Fibroblast of gingiva (primary cell): ENCODE measurements at places on chromosomes 13 and 19.

DNA sequence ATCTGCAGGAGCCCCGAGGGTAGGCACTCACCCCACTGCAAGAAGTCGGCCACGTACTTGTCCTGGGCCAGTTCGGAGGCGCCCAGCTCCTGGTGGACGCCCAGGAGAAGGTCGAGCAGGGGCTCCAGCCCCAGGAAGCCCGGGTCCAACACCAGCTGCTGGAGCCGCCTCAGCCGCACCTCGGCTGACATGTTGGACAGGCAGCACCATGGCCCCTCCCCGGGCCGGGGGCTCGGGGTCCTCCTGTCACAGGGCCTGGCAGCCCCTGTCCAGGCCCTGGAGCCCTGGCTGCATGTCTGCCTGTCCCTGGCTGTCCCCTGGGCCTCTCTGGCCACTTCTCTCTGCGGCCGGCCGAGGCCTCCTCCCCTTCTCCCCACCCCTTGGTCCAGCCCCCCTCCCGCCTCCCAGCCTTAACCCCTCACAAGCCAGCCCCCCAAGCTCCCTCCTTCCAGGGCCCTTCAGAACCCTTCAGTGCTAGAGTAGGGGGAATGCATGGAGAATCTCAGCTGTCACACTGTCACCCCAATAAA is at the start of gene DMPK:
DMPK (minus strand) TSS at position 329 of the 530 bp plus-strand sequence; CDS start at position 191, 138 bp downstream.
- peak; percentile 54 for DNase-seq

GRCh38 chr19:44737238-44738071 is 11.1 kb upstream of the BCL3 start:
- peak; percentile 62 for DNase-seq

GRCh38 chr13:88472316-88472715 is 801.1 kb downstream of the SLITRK5 start:
- DNase-seq: no peak

GRCh38 chr13:42681326-42682100 is 99.9 kb upstream of the FAM216B start:
- DNase-seq: no peak

DNA sequence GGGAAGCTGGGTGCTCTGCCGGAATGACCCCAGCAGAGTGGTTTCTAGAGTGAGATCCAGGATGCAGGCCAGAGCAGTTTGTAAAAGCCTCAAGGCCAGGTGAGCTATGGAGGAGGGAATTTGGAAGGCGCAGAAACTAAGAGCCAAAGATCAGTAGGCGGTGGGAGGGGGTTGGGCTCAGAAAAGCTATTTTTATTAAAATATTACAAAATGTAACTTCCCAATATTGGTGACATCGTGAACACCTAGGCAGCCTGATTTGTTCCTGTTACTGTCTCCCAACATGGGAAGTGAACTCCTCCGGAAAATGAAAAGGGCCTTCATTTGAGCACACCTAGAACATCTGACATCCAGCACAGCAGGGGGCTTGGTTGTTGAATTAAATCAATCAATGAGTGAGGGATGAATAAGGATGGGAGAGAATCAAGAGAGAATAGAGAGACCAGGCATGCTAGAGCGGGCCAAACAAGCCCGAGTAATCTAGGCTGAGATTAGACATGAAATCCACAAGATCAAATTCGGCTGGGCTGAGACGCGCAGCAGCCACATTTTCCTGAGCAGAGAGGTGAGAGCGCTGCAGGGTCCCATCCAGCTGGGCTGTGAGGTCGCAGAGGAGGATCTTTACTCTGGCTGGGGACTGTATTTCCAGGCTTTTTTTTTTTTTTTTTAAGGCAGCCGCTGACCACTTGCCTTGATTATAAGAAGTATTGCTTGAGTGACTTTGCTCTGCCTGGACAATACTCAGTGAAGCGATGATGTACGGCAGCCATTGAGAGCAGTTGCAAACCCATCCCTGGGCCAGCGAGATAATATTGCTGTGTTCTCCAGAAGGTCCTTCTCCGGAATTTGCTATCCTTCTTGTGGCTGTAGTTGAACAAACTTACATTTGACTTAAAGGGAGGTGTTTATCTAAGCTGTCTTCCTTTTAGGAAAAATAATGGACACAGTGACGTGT is 178.0 kb upstream of the KL start:
- no peak for DNase-seq

DNA sequence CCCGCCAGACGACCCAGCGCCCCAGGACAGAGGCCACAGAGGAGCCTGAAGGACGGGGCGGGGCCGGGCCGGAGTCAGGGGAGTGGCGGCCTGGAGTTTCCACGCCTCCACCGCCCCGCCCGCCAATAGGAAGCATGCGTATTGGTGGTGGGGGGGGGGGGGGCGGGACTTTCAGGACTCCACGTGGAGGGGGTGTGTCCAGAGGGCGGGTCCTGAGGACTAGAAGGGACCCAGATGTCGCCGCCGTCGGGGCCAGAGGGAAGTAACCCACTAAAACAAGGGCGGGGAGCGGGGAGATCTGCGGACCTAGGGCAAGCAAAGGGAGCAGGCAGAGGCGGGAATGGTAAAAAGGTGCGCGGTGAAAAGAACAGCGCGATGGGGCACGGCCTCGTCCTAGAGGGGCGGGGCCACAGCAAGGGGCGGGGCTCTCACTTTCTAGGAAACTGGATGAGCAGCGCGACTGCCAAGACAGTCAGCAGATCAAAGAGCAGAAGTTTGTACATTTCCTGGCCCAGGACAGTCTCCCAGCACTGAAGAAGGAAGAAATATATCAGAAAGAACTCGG is 2.8 kb upstream of the LENG1 start:
- peak; percentile 51 for DNase-seq

GRCh38 chr13:75993241-75993640 is 357.1 kb downstream of the LMO7 start:
- no peak for DNase-seq

DNA sequence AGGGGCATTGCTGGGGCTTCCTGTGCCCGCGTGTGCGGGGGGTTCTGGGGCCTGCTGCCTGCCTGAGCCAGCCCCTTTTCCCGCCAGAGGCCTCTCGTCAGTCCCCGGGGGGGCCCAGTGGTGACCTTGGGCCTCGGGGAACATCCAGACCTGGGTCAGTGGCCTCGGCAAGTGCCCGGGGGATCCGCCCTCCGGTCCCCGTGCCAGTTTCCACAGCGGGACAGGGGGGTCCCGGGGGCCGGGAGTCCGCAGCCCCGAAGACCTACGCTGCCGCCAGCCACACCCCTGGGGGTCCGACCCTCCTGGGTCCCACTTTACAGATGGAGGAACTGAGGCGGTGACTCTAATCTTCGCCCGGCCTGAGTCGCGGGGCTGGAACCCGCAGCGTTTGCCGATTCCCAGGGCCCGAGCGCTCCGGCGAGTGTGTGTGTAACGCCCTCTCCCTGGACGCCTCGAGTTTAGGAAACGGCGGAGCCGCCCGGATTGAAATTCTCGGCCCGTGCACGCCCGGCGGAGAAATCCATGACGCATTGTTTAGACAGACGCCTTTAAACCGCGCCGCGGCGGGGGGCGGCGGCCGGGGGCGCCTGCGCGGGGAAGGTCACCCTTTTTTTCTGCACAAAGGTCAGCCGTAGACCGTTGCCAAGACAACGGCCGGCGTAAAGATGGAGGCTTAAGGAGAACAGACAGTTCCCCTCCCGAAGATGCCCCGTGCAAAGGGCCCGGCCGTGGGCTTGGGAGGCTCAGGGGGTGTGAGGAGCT is 39.3 kb downstream of the EFNA2 start:
- DNase-seq: peak; percentile 76

- no peak for DNase-seq
Measured at GRCh38 chr19:1082928-1083816, 12.0 kb downstream of the POLR2E start.

- peak; percentile 79 for DNase-seq
Measured at GRCh38 chr19:2050991-2051772, at the start of gene MKNK2. TSS of gene MKNK2 (minus strand) at chr19:2051244. CDS start at chr19:2050851, 393 bp downstream.

GRCh38 chr13:102901056-102901455 is 55.2 kb downstream of the ERCC5 start:
- no peak for DNase-seq

DNA sequence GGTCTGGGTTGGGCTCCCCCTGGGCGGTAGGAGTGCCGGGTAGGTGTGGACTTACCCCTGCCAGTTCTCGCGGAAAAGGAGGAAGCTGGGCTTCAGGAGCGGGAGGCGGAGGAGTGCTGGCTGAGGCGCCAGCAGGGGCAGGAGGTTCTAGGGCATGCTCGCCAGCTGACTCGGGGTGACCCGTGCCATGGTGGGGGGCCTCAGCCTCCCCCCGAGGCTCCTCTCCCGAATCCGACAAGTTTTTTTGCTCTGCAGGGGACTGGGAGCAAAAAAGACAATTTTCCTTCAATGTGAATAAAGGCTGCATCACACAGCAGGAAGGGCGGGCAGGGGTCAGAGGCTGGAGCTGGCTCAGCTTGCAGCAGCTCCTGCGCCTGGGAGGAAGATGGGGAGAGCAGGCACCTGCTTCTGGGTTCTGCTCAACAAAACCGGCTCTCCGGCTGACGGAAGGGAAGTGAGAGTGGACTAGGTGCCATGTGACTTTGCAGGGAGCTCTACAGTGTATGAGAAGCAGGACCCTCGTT is 26.5 kb downstream of the RANBP3 start:
- no peak for DNase-seq

GRCh38 chr13:49098771-49099512 is 121.2 kb upstream of the MLNR start:
- peak; percentile 29 for DNase-seq

GRCh38 chr13:97798171-97798821 is 155.2 kb upstream of the IPO5 start:
- DNase-seq: peak; percentile 54

DNA sequence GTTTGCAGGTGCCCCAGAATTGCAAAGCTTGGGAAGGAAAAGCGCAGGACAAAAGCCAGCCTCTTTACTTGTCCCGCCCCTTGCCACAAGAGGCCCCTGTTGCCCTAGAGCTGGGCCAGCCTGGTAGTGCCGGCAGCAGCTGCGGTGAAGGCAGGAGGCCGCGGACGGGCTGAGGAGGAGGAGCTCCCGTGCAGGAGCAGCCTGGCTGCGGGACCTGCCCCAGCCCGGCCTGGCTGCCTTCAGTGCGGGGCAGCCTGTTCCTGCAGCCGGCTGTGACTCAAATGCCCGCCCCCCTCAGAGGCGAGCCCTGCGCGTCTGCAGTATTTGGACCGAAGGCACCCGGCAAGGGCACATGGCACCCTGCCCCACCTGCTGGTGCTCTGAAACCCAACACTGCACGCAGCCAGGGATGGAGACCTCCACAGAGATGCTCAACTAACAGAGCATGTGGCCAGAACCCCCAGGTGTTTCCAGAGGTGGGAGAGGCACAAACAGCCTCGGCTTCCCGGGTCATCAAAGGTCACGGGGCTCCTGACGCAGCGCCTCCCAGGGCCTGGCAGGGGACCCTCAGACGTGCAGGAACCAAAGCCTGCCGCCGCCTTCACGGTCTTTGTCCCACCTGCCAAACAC is 29.7 kb downstream of the NAXD start:
- DNase-seq: peak; percentile 77

DNA sequence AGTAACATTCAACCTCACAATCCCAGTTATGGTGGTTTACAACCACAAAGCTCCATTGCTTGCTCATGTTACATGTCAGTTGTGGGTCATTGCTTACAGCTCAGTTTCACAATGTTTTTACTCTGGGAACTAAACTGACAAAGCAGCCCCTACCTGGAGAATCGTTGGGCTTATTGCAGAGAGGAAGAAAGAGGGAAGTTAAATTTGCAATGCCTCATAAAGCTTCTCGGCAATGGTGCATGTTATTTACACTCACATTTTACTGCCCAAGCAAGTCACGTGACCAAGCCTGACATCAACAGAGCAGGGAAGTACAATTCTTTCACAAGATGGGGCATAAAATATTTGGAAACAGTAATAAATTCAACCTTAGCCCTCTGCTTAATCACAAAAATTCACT is 441.6 kb downstream of the TDRD3 start:
- no peak for DNase-seq

DNA sequence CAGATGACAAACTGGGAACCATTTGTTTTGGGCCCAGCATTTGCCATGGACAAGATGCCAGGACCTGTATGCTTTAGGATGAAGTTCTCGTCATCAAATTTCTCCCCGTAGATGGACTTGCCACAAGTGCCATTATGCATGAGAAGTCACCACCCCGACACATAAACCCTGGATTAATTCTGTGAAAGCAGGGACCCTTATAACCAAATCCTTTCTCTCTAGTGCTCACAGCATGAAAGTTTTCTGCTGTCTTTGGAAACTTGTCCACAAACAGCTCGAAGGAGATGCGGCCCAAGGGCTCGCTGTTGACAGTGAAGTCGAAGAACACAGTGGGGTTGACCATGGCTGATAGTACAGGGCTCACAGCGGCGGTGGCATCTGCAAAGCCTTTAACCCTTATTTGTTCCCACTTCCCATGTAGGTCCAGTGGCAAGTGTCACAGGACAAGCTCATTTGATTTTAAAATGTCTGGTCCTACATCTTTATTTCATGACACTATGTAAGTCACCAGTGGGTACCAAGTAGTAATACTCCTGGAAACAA is 75.2 kb upstream of the MIR17HG start:
- DNase-seq: no peak

DNA sequence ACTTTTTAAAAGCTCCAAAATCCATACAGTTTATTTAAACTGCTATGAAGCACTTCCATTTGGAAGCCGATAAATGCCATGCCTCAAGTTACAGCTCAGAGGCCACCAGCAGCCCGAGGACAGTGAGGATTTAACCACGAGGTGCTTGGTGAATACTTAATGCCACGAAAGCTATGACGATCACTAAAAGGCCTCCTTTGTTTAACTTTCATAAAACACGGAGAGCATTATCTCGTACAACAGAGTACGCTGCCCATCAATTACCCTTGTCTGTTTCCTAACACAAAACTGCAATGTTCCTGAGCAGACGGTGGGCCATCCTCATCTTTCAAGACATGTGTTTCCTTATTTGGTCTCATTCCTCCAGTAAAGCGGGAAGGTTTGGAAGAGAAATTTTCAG is 58.4 kb downstream of the PEPD start:
- no peak for DNase-seq

GRCh38 chr13:55307909-55308308 is 1832.8 kb upstream of the PRR20A start:
- no peak for DNase-seq

- DNase-seq: no peak
Measured at GRCh38 chr19:44987148-44987675, 14.1 kb upstream of the RELB start.

GRCh38 chr13:30735025-30735871 is at the start of gene ALOX5AP:
TSS of gene ALOX5AP (plus strand) at chr13:30735543. CDS start at chr13:30735606, 63 bp downstream.
- DNase-seq: no peak

DNA sequence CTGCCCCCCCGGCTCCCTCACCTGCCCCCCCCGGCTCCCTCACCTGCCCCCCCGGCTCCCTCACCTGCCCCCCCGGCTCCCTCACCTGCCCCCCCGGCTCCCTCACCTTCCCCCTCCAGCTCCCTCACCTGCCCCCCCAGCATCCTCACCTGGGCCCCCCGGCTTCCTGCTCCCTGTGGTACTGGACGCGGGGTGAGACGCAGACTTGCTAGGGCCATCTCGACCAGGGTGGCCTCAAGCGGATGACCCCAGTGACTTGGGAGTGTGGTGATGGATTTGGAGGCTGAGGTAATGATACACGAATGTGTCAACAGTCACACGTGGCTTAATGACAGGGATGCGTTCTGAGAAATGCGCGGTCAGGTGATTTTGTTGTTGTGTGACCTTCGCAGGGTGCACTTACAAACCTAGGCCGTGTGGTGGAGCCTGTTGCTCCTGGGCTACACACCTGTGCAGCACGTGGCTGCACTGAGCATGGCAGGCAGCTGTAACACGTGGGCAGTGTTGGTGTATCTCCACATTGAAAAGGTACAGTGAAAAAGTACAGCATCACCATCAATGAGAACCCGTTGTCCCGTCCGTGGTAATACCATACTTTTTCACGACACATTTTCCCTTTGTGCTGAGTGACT is 197.8 kb downstream of the TEX29 start:
- DNase-seq: no peak

GRCh38 chr13:50706505-50706904 is 137.0 kb downstream of the DLEU7 start:
- no peak for DNase-seq
